ENCODE measurements at places on chromosomes 12 and 14.

DNA sequence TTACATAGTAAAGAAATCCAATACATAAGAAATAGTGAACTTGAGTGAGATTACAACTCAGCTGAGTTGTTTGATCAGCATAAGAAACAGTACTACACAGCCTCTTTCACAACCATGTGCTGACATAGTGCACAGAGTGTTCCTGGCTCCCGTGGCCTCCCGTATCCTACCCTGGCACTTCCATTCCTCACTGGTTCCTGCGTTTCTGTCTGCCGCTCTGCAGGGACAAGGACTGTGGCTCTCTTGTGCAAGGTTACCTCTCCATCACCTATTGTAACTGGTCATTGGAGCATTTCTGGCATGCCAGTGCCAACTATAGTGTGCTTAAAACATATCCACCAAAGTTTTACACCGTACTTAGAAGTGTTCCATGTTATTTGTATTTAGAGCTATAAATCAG, 46.3 kb upstream of the PCED1B start:
- no peak for DNase-seq

GRCh38 chr14:94313991-94314655, 9.0 kb downstream of the SERPINA6 start:
- DNase-seq, result no peak

- DNase-seq, result no peak
Measured at GRCh38 chr12:132560364-132560613, 50.1 kb downstream of the LRCOL1 start.

DNA sequence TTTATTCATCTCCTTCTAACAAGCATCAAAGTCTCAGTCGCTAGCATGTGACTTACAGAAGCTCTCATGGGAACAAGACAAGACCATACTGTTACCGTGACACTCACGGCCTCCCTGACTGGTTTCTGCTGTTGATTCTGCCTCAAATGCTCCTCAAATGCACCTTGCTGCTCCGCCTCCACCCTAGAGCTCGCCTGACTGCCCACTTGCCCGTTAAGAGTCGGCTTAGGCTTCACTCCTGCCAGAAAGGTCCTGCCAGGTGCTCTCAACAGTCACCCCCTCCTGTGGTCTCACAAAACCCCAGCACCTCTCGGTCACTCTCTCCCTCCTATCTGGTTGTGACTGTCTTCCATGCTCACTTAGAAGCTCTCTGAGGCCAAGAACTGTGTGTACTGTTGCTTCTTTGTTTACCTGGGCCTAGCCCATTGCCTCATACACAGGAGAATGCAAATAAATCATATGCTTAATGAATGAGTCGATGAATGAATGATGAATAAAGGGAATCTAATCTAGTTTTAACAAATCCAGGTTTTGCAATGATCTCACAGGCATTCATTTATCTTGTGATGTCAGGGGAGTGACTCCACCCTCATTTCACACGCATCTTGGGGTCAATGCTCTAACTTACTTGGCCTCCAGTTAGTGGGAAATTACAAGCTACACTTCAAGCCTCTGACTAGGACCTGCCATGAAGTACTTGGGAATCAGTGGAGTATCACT, 41.3 kb downstream of the SSH1 start:
- DNase-seq, result no peak

DNA sequence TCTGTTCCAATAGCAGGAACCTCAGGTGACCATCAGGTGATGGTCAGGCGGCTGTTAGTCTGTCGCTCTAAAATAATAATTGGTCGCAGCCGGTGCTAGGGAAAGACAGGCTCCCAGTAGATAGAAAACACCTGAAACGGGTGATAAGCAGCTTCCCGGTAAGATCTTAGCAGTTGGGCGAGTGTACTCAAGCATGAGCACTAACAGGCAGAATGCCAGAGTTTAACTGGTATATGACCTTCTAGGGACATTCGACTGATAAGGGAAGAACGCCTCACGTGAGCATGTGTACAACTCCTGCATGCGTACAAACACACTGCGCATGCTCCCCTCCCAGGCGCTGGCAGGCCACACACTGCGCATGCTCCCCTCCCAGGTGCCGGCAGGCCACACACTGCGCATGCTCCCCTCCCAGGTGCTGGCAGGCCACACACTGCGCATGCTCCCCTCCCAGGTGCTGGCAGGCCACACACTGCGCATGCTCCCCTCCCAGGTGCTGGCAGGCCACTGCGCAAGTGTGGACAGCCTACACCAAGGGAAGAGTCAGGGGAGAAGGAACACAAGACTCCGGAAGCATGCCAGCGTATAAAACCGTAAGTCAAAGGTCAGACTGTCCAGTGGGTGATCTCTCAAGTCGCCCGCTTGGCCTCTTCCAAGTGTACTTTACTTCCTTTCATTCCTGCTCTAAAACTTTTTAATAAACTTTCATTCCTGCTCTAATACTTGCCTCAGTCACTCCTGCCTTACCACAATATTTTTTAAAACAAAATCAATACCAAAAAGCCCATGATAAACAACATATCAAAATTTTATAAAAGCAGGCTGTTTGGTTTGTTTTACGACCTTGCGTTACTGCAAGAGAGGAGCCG, 24.5 kb downstream of the GPRC5D start:
- DNase-seq, result peak; percentile 57

GRCh38 chr14:54175298-54175942, 218.8 kb upstream of the BMP4 start:
- peak; percentile 63 for DNase-seq

DNA sequence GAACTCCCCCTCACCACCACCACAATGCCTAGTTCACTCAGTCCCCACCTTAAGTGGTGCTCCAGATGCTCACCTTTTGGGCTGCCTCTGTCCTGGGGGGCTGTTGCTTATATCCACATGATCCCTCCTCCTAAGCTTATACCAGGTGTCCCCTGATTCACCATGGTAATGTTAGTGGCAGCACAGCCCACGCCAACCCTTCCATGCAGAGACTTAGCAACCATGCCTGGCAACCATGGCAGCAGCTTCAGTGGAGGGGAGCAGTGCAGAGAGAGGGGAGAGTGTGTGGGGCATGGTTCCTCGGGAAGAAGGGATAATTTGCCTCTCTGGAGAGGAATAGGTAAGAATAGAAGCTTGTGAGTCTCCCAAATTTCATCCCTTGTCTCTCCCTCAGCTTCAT, 1.2 kb upstream of the DDN start:
- no peak for DNase-seq

GRCh38 chr12:65675141-65675621, 149.1 kb upstream of the HMGA2 start:
- DNase-seq, result peak; percentile 52

GRCh38 chr14:22980672-22981089, 1.7 kb downstream of the AJUBA start:
- DNase-seq, result no peak

GRCh38 chr12:94020335-94020734, 128.0 kb upstream of the PLXNC1 start:
- no peak for DNase-seq

- no peak for DNase-seq
Measured at GRCh38 chr14:102796661-102797190, 19.5 kb downstream of the TRAF3 start.

DNA sequence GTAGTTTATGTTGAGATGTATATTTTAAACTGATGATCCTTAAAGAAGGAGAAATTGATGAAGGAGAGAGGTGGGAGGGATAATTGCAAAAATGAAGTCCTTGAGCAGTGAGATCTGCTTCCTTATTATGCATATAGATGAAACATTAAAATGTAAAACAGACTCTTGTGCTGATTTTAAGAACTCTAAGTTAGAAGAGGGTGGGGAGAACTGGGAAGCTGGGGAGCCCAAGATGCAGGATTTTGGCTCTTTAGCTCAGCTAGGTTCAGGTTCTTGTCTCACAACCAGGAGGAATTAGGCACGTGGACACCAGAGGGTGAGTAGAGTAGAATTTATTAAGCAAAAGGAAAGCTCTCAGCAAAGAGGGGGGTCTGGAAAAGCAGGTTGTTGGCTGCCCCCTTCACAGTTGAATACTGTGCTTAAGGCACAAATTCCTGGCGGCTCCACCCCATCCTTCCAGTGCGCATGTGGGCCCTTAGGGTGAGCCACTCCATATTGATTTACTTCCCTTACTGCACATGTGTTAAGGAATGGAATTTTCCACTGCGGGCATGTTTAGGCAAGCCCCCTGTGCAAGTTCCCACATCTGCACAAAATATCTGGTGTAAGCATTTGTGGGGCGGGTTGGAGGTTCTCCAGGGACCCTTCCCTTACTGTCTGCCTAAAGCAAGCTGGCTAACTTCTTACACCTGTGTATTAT, 141.9 kb downstream of the BICD1 start:
- DNase-seq, result no peak

DNA sequence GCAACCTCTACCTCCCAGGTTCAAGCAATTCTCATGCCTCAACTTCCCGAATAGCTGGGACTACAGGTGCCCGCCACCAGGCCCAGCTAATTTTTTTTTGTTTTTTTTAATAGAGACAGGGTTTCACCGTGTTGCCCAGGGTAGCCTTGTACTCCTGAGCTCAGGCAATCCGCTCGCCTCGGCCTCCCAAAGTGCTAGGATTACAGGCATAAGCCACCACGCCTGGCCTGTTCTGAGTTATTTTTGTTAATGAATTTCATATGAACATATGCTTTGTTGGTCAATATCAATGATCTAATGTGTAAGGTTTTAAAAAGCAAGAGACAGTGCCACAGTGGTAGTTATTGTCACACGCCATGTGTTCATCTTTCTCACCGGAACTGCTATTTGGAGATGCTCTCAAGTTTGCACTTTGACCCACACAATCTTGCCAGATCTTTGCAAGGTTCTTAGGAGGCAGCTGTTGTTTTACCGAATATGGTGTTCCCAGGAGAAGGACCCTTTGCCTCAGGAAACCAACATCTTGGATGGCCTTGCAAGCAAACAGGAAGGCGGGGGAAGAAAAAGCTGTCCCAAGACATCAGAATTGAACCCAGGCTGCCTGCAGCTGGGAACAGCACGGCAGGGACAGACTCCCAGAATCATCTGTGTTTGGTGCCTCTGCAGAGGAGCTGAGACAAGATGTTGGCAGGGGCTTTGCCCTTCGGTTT, 30.0 kb downstream of the GALNT16 start:
- no peak for DNase-seq

DNA sequence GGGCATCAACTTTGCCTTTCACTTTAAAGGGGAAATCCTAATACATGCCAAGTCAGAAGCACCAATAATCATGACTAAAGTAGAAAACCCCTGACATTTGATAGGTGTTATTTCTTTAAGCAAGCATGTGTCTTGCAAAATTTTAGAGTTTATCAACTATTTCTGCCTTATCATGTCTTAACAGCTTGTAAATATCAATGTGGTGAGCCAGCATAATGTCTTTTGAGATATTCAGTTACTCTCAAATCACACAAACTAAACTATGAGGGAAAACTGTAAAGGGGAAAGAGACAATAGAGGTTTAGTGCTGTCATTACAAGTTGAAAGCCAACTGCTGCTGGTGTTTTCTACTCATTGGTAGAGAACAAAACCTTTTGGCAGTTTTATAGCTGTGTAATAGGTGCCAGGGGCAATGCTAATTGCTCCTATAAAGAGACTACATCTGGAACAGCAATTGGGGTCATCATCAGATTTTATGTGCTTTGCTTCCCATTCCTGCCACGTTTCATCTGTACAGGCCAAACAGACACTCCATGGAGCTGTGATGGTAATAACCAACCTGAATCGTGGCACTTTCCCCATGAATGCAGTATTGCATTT, 1027.4 kb downstream of the FSCB start:
- DNase-seq, result no peak

GRCh38 chr14:92473261-92473968, 40.2 kb upstream of the RIN3 start:
- DNase-seq, result no peak

DNA sequence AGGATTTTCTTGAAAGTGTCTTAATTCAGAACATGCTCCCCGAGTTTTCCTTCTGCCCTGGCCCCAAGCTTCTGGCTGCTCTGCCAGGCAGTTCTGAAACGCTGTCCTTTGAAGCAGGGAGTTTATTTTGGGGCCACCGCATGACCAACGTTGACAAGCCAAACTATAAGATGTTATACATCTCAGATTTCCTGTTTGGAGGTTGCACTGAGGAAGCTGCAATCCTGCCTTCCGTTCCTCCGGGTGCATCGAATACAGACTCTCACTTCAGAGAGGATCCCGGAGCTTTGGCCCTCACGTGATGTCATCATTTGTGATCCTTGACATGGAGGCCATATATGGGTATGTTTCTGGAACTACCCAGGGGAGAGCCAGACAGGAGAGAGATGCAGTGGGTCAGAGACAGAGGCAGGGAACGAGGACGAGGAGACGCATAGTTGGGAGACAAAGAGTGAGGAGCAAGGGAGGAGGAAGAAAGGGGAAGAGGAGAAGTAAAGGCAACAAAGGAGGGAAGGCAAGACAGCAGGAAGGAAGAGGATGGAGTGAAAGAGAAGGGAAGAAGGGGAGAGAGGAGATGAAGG, at the start of gene ASB2:
Gene ASB2, minus strand, starts transcription at position 94 of the 581 bp plus-strand sequence. CDS start 12,031 bp downstream, outside the sequence.
- DNase-seq, result no peak

DNA sequence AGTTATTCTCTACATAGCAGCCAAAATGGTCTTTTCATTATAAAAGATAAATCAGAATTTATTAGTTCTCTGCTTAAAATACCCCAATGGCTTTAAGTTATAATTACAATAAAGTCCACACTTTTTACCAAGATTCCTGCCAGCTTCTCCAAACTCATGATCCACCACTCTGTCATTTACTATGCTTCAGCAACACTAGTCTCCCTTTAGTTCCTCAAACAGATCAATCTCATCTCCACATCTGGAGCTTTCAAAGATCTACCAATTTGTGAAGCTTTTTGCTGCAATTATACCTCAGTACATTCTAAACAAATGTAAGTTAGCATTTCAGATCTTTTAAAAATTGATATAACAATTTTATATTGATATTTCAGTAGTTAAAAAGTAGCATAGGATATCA, 24.9 kb downstream of the CATSPERB start:
- no peak for DNase-seq

- DNase-seq, result no peak
Measured at GRCh38 chr14:76705214-76705613, 56.1 kb upstream of the VASH1 start.

GRCh38 chr12:102061096-102061559, 663 bp downstream of the WASHC3 start:
- peak; percentile 32 for DNase-seq

GRCh38 chr14:91693346-91693745, 38.5 kb downstream of the CATSPERB start:
- no peak for DNase-seq

- DNase-seq, result peak; percentile 27
Measured at GRCh38 chr12:84842406-84843013, 70.1 kb downstream of the SLC6A15 start.

DNA sequence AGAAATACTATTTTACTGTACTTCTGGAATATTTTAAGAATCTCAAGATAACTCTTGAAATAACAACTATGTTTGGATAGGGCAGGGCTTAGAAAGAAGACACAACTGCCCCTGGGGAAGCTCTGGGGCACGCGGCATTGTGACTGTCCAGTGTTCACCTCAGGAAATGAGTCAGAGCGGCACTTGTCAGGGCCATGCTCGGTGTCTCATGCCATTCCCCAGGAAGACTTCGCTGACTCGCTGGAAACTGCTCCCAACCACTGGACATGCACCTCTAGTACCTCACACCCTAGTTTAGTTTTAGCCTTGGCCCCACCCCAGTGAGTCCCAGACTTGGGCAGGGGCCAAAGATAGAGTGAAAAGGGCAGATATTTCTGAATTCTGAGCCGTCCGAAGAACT, 192.0 kb downstream of the TTC7B start:
- DNase-seq, result no peak

Data from right lung (tissue), 10 donors.